ENCODE measurements at places on chromosomes 7 and 10. TPM values are rescaled to one million over a fixed set of nuclear protein-coding genes. Genes with fewer than 3 reads are reported as not detected.

GRCh38 chr10:95784279-95784913 lies 28.4 kb downstream of the ENTPD1 start:
- DNase-seq, result no peak

- DNase-seq, result no peak
These were observed 61.0 kb downstream of the GALNT11 start for GRCh38 chr7:152086513-152086912.

DNA sequence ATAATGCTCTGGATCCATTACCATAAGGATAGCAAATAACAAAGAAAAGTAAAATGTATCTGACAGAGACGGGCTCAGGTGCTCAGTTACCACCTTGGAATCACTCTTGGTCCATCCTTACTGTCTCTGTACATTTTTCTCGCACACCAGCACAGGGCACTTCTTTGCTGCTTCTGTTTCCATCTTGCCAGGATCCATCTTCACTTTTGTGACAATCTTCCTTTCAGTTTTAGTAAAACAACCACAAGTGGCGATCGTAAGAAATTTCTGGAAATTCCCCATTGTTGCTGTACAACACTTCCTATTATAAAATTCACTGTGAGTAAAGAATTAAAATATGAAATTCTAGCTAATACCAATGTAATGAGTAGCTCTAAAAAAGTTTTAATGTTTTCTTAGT lies 695.5 kb downstream of the GRM8 start:
- no peak for DNase-seq

The CYP2C9 gene
- polyA plus RNA-seq, result not detected

The GIMAP6 gene
- 15.6 TPM for polyA plus RNA-seq

GRCh38 chr7:25843467-25843866 lies 308.5 kb upstream of the NFE2L3 start:
- DNase-seq, result peak; percentile 16

The OR6B1 gene
- polyA plus RNA-seq, result not detected

All from muscle of back (tissue), 13 donors.